Uterus (tissue), 4 donors: ENCODE measurements at places on chromosomes 6 and 20. TPM values are rescaled to one million over a fixed set of nuclear protein-coding genes. Genes with fewer than 3 reads are reported as not detected.
A peak's percentile ranks its signal among the peaks of the same experiment; 100 is the strongest.

SIRPD gene
- not detected for total RNA-seq

GRCh38 chr6:37483917-37484785 lies 15.5 kb downstream of the CCDC167 start:
- H3K36me3 ChIP-seq = no peaks in the 10 kb centered on the region
- no peak overlapping the region for H3K27ac ChIP-seq
- no peak overlapping the region for H3K4me3 ChIP-seq
- peak; percentile 41 for DNase-seq

BPIFA1 gene
- not detected for total RNA-seq

- no peaks in the 10 kb centered on the region for H3K4me1 ChIP-seq
- no peaks in the 10 kb centered on the region for H3K27me3 ChIP-seq
- no peak overlapping the region for H3K4me3 ChIP-seq
- no peaks in the 10 kb centered on the region for H3K36me3 ChIP-seq
- no peak overlapping the region for H3K27ac ChIP-seq
- no peak for DNase-seq
Measured at GRCh38 chr6:7960848-7961247, 50.3 kb upstream of the TXNDC5 start.

- no peaks in the 10 kb centered on the region for H3K4me1 ChIP-seq
- H3K27ac ChIP-seq = no peak overlapping the region
- no peaks in the 10 kb centered on the region for H3K36me3 ChIP-seq
- H3K4me3 ChIP-seq = no peak overlapping the region
- DNase-seq = no peak
Measured at GRCh38 chr6:137717074-137718073, 149.7 kb upstream of the TNFAIP3 start.

SLC22A3 gene
- 39.2 TPM for total RNA-seq

- DNase-seq = peak; percentile 71
- peak overlapping the region; percentile 93 for H3K27ac ChIP-seq
- H3K4me1 ChIP-seq = peaks cover 8% of the 10 kb centered on the region
- no peaks in the 10 kb centered on the region for H3K27me3 ChIP-seq
- no peaks in the 10 kb centered on the region for H3K36me3 ChIP-seq
- no peak overlapping the region for H3K4me3 ChIP-seq
Measured at GRCh38 chr20:49400904-49401303, 81.6 kb downstream of the KCNB1 start.

- H3K27ac ChIP-seq = peak overlapping the region; percentile 10
- DNase-seq = no peak
- H3K27me3 ChIP-seq = no peaks in the 10 kb centered on the region
- H3K36me3 ChIP-seq = no peaks in the 10 kb centered on the region
Measured at GRCh38 chr20:17648315-17648646, 33.8 kb downstream of the RRBP1 start.

GRCh38 chr6:6875818-6876470 lies 231.8 kb upstream of the RREB1 start:
- DNase-seq = no peak
- no peaks in the 10 kb centered on the region for H3K4me1 ChIP-seq
- H3K27me3 ChIP-seq = no peaks in the 10 kb centered on the region
- H3K4me3 ChIP-seq = no peak overlapping the region
- no peaks in the 10 kb centered on the region for H3K36me3 ChIP-seq

NRSN1 gene
- not detected for total RNA-seq

GRCh38 chr6:24825130-24825630 lies 26.5 kb upstream of the ARMH2 start:
- DNase-seq = no peak
- H3K4me3 ChIP-seq = no peak overlapping the region
- H3K27ac ChIP-seq = no peak overlapping the region
- no peaks in the 10 kb centered on the region for H3K36me3 ChIP-seq

- H3K27ac ChIP-seq = no peak overlapping the region
- no peaks in the 10 kb centered on the region for H3K27me3 ChIP-seq
- no peak for DNase-seq
- no peaks in the 10 kb centered on the region for H3K4me1 ChIP-seq
Measured at GRCh38 chr6:129312880-129313279, 397.1 kb downstream of the ARHGAP18 start.

GRCh38 chr6:158621694-158622544 lies 22.6 kb downstream of the DYNLT1 start:
- no peaks in the 10 kb centered on the region for H3K27me3 ChIP-seq
- no peaks in the 10 kb centered on the region for H3K4me1 ChIP-seq
- no peak overlapping the region for H3K4me3 ChIP-seq
- no peaks in the 10 kb centered on the region for H3K36me3 ChIP-seq

GRCh38 chr20:43975096-43975768 lies 60.6 kb downstream of the TOX2 start:
- DNase-seq = no peak
- H3K36me3 ChIP-seq = no peaks in the 10 kb centered on the region
- H3K27ac ChIP-seq = no peak overlapping the region
- no peaks in the 10 kb centered on the region for H3K4me1 ChIP-seq

DNA sequence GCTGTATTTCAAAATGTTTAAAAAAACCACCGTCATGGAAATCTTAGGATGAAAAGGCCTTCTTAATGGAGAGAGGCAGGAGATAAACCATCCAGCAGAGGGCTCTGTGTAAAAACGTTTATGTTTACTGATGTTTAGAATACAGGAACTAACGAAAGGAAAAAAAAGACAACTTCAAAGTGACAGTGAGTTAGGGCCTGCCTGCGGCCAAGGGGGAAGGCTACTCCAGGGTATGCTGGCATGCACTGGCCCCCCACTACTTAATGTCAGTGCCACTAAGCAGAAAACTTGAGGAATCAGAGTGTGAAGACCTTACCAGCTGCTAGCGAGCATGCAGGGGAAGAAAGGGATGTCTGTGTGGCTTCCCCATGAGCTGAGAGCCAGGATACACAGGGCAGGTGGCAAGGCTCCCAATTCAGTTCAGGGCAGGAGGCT lies 47.7 kb downstream of the AKAP7 start:
- no peaks in the 10 kb centered on the region for H3K27me3 ChIP-seq
- no peaks in the 10 kb centered on the region for H3K4me1 ChIP-seq
- H3K27ac ChIP-seq = no peak overlapping the region
- no peak overlapping the region for H3K4me3 ChIP-seq

DNA sequence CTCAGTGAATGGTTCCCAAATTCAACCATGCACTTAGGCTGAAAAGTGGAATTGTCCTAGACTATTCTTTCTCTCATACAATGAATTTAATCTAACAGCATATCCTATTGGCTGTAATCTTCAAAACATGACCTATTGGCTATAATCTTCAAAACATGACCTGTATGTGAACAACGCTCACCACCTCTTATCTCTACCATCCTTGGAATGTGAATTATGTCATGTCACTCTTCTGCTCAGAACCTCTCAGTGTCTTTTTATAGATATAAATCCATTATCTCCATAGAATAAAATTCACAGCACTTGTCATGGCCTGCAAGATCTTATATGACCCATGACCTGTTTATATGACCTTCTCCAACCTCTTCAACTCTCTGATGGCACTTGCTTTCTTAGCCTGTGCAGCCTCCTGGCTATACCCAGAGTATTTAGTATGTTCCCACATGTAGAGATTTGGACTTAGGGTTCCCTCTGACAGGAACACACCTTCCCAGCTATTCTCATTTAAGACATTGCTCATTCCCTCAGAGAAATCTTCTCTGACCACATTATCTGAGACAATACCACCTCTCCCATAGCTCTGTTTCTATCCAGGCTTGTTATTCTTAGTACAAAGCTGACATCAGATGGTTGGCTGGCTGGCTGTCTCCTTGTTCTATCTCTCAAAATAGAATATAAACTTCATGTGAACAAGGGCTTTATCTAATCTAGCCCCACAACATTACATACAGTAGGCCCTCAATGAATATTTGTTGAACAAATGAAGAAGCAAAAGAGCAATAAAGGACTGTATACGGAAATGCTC lies 275.0 kb upstream of the PREP start:
- H3K27ac ChIP-seq = no peak overlapping the region
- H3K27me3 ChIP-seq = no peaks in the 10 kb centered on the region
- DNase-seq = no peak
- H3K4me3 ChIP-seq = no peak overlapping the region
- H3K36me3 ChIP-seq = no peaks in the 10 kb centered on the region

DNA sequence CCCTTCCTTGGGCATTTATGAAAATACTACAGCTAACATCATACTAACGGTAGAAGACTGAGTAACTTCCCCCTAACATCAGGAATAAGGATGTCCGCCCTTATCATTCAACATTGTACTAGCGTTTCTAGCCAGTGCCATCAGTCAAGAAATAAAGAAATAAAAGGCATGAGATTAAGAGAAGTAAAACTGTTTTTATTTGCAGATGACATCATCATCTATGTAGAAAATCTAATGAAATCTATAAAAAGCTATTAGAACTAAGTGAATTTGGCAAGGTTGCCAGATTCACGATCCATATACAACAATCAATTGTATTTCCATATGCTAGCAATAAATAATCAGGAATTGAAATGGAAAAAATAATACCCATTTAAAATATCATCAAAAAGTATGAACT lies 54.6 kb downstream of the STK35 start:
- no peak overlapping the region for H3K4me3 ChIP-seq
- H3K36me3 ChIP-seq = no peaks in the 10 kb centered on the region
- no peaks in the 10 kb centered on the region for H3K27me3 ChIP-seq
- DNase-seq = no peak
- H3K4me1 ChIP-seq = peaks cover 7% of the 10 kb centered on the region

PRSS35 gene
- total RNA-seq = 0.34 TPM

GRCh38 chr6:22766979-22767378 lies 197.6 kb downstream of the HDGFL1 start:
- H3K4me3 ChIP-seq = no peak overlapping the region
- H3K36me3 ChIP-seq = no peaks in the 10 kb centered on the region
- no peak for DNase-seq
- no peak overlapping the region for H3K27ac ChIP-seq
- no peaks in the 10 kb centered on the region for H3K27me3 ChIP-seq
- no peaks in the 10 kb centered on the region for H3K4me1 ChIP-seq

CTCFL gene
- not detected for total RNA-seq

TMC2 gene
- not detected for total RNA-seq

DNA sequence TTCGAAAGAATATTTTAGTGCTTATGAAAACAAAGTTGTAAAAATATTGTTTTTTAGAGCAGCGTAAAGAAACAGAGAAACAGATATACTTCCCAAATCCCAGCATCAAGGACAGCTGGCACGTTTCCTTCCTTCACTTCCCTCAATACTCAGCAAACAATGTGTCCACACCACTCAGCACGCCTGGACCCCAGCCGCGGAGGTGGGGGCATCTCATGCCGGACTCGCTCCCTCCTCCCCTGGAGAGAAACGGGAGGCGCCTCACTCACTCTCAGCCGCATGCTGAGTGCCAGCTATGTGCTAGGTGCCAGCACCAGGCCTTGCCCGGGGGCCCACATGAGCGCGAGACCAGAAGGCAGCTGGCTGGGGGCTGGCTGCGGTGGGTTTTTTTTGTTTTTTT lies 34.7 kb downstream of the SLC2A4RG start:
- no peak for DNase-seq
- H3K4me1 ChIP-seq = no peaks in the 10 kb centered on the region
- no peak overlapping the region for H3K4me3 ChIP-seq
- no peaks in the 10 kb centered on the region for H3K36me3 ChIP-seq

GRCh38 chr6:41689171-41690008 lies 46.0 kb downstream of the TFEB start:
- H3K27me3 ChIP-seq = no peaks in the 10 kb centered on the region
- H3K36me3 ChIP-seq = no peaks in the 10 kb centered on the region
- H3K4me3 ChIP-seq = no peak overlapping the region
- H3K27ac ChIP-seq = no peak overlapping the region

DNA sequence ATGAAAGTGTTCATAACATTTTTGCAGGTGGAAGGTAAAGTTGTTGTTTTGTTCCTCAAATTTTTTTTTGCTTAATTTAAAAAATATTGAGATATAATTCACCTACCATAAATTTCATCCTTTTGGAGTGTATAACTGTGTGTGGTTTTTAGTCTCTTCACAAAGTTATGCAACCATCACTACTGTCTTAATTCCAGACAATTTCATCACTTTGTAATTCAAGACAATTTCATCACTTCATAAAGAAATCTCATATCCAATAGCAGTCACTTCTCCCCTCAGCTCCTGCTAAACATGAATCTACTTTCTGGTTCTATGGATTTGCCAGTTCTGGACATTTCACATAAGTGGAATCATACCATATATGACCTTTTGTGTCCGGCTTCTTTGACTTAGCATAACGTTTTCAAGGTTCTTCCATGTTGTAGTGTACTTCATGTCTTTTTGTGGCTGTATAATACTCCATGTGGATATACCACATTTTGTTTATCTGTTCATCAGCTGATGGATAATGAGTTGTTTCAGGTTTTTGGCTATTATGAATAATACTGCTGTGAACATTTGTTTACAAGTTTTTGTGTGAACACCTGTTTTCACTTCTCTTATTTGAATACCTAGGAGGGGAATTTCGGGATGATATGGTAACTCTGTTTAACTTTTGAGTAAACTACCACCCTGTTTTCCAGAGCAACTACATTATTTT lies 18.8 kb downstream of the ZFAND3 start:
- H3K36me3 ChIP-seq = no peaks in the 10 kb centered on the region
- no peak overlapping the region for H3K4me3 ChIP-seq
- no peak for DNase-seq
- H3K27me3 ChIP-seq = no peaks in the 10 kb centered on the region

HLA-DQB1 gene
- total RNA-seq = 17.9 TPM

- no peak for DNase-seq
- no peaks in the 10 kb centered on the region for H3K36me3 ChIP-seq
- no peaks in the 10 kb centered on the region for H3K4me1 ChIP-seq
- no peak overlapping the region for H3K4me3 ChIP-seq
- no peaks in the 10 kb centered on the region for H3K27me3 ChIP-seq
- no peak overlapping the region for H3K27ac ChIP-seq
Measured at GRCh38 chr20:40646361-40646760, 42.7 kb downstream of the MAFB start.

DNA sequence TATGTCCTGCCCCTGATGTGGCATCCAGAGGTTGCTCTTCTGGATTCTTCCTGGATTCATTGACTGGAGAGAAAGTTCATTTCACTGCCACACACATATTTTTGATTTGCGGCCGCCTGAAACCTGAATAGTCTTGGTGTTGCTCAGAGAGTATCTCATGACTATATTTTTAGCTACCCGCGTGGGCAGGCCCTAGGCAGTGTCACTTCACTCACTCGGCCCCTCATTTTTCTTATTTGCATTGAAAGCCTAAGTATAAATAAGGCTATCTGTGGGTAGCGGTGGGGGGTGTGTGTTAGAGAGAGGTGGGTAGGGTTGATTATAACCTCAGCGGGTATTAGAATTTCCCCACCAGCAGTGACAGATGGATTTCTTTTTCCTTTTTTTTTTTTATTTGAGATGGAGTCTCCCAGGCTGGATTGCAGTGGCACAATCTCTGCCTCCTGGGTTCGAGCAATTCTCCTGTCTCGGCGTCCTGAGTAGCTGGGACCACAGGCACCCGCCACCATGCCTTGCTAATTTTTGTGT lies 113.5 kb downstream of the JARID2 start:
- no peak overlapping the region for H3K27ac ChIP-seq
- no peaks in the 10 kb centered on the region for H3K4me1 ChIP-seq
- H3K4me3 ChIP-seq = no peak overlapping the region
- H3K27me3 ChIP-seq = no peaks in the 10 kb centered on the region
- DNase-seq = peak; percentile 19

- H3K4me3 ChIP-seq = no peak overlapping the region
- H3K27ac ChIP-seq = no peak overlapping the region
- H3K36me3 ChIP-seq = no peaks in the 10 kb centered on the region
- DNase-seq = no peak
- H3K27me3 ChIP-seq = no peaks in the 10 kb centered on the region
- no peaks in the 10 kb centered on the region for H3K4me1 ChIP-seq
Measured at GRCh38 chr20:52867305-52867704, 104.9 kb upstream of the TSHZ2 start.

GRCh38 chr20:409697-410559 lies 1.8 kb downstream of the RBCK1 start:
- H3K4me3 ChIP-seq = no peak overlapping the region
- no peak overlapping the region for H3K27ac ChIP-seq
- H3K4me1 ChIP-seq = peaks cover 7% of the 10 kb centered on the region
- no peak for DNase-seq
- H3K27me3 ChIP-seq = no peaks in the 10 kb centered on the region
